Astrocyte of the hippocampus (primary cell): ENCODE measurements at places on chromosomes 3 and 15.

- DNase-seq: peak; percentile 35
Observed at GRCh38 chr15:45521596-45522327, 793 bp downstream of the SLC30A4 start.

DNA sequence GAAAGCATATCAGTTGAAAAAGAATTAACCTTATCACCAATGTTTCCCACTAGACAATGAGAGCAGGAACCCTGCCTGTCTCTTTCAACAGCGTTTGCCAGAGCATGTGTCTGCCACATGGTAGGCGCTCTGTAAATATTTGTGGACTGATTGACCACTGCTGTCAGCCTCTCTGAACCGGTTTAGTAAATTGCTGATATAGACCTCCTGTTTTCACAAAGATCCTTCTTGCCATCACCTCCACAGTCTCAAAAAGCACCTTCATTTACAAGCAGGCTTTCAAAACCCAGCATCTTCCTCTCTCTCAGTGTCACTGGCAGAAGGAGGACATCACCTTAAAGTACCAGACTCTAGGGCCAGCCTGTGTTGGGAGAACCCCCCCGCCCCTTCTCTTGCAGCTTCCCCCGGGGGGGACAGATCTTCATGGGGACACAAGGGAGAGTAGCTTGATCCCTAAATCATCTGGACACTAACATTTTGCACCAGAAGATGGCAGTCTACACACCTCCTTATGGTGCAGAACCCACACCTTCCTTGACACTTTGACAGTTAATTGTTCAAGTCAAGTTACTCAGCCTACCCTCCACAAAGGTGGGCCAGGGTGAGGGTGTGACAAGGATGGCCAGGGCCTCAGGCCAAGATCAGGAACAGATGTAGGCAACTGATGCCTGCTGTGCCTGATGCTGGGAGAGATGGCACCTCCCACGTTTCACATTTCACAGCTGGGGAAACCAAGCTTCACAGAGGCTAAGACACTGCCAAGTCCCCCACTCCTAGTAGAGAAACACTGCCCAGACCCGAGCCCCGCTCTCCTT is 37.8 kb upstream of the USP3 start:
- peak; percentile 76 for DNase-seq

- DNase-seq: no peak
Observed at GRCh38 chr3:197736010-197736490, 654 bp downstream of the RUBCN start.

DNA sequence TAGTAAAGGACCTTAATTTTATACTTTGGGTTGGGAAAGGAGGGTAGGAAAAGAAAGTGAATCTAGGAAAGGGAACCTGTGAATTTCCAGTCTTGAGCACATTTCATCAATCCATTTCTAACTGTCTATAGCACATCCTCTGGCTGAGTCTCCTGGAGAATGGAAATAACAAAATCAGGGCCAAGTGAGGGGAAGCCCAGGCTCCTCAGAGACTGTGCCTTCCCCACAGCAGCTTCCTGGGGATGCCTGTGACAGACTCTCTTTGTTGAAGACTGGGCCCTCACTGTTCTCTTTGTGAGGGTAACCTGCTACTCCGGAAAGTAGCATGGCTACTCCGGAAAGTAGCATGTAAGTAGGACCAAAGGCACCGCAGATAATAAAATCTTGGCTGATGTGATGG is 22.6 kb upstream of the CSPG5 start:
- DNase-seq: no peak

DNA sequence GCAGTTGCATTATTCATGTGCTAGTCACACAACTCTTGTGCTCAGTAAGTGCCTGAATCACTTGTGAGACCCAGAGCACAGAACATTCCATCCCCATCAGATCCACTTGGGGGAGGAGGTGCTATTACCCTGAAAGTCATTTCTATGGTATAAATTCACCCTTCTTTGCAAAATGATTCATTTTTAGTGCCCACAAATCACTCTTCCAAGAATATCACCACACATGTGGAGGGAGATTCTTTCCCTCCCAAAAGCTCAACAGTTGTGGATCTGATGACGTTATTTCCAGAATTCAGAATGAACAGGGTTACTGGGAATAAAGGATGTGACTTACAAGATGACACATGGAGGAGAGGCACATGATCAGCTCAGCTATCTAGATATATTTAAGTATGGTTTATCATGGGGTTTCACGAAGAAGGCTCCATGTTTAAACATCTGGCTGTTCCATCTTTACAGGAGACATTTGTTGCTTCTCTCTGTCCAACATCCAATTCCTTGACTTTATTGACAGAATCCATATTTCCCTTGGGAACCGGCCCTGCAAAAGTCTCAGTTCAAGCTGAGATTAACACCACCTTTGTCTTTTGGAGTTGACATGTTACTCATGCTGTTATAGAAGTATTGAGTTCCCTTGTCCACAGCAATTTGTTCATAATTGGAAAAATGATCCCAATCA is 214.2 kb upstream of the PROK2 start:
- DNase-seq: peak; percentile 55

GRCh38 chr15:77002954-77003912 is 8.3 kb downstream of the PSTPIP1 start:
- DNase-seq: no peak

DNA sequence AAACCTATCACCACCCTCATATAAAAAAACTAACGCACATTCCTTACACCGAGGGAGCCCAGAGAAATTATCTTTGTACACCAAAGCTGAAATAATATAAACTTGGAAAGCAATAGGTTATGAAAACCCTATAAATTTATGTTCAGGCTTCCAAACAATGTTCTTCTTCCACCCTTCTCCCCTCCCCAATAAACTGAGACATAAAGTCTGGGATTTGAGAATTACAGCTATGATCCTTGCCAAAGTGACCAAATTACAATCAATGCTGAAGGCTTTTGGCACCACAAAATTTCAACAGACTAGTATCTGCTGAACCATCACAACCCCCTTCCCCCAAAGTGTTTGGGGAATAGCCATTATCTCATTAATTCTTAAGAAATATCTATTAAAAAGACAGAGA is 237.8 kb downstream of the FMN1 start:
- no peak for DNase-seq
